Fibroblast of lung (primary cell): ENCODE measurements at places on chromosomes 7 and 10. TPM values are rescaled to one million over a fixed set of nuclear protein-coding genes. Genes with fewer than 3 reads are reported as not detected.

The TBC1D12 gene
- total RNA-seq: 11.6 and 13.9 TPM in 2 replicates

The PGAM2 gene
- 0.26 and 0.33 TPM in 2 replicates for total RNA-seq

The WDFY4 gene
- total RNA-seq: under 0.01 and 0.66 TPM in 2 replicates

The PAPOLB gene
- total RNA-seq: under 0.01 TPM in 2 replicates

The PHF14 gene
- 29.6 and 29.8 TPM in 2 replicates for total RNA-seq

The DPYSL4 gene
- total RNA-seq: 0.26 and 0.83 TPM in 2 replicates

The SPRN gene
- total RNA-seq: under 0.01 and 0.33 TPM in 2 replicates
